Neuronal stem cell (in vitro differentiated cells): ENCODE measurements at places on chromosomes 1 and 21.

DNA sequence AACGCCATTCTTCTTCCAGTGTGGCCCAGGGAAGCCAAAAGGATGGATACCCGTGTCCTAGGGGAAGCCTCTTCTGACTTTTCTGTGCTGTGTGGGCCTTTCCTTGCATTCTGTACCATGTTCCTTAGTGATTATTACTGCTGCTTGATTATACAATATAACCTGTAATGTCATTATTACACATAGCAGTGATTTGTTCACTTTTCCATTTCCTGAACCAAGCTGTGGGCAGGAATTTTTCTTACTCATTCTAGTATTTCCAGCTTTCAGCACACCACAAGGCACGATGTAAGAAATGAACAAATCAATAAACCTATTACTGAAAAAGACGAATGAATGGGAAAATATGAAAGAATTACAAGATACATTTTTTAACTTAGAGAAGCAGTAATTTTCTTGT lies 8.4 kb upstream of the USP33 start:
- H3K27ac ChIP-seq = no peak overlapping the region
- no peak for DNase-seq
- H3K36me3 ChIP-seq = no peaks in the 10 kb centered on the region
- no peaks in the 10 kb centered on the region for H3K27me3 ChIP-seq
- H3K4me1 ChIP-seq = no peaks in the 10 kb centered on the region
- no peak overlapping the region for H3K4me3 ChIP-seq

GRCh38 chr1:1024771-1025699 lies 5.1 kb downstream of the AGRN start:
- no peaks in the 10 kb centered on the region for H3K27me3 ChIP-seq
- peaks cover 45% of the 10 kb centered on the region for H3K36me3 ChIP-seq
- peak overlapping the region; percentile 27 for H3K27ac ChIP-seq
- H3K4me3 ChIP-seq = no peak overlapping the region
- H3K4me1 ChIP-seq = peaks cover 12% of the 10 kb centered on the region

- no peaks in the 10 kb centered on the region for H3K27me3 ChIP-seq
- no peaks in the 10 kb centered on the region for H3K4me1 ChIP-seq
- H3K36me3 ChIP-seq = no peaks in the 10 kb centered on the region
- no peak overlapping the region for H3K27ac ChIP-seq
- DNase-seq = no peak
Measured at GRCh38 chr21:38013741-38014140, 97.5 kb upstream of the KCNJ6 start.

DNA sequence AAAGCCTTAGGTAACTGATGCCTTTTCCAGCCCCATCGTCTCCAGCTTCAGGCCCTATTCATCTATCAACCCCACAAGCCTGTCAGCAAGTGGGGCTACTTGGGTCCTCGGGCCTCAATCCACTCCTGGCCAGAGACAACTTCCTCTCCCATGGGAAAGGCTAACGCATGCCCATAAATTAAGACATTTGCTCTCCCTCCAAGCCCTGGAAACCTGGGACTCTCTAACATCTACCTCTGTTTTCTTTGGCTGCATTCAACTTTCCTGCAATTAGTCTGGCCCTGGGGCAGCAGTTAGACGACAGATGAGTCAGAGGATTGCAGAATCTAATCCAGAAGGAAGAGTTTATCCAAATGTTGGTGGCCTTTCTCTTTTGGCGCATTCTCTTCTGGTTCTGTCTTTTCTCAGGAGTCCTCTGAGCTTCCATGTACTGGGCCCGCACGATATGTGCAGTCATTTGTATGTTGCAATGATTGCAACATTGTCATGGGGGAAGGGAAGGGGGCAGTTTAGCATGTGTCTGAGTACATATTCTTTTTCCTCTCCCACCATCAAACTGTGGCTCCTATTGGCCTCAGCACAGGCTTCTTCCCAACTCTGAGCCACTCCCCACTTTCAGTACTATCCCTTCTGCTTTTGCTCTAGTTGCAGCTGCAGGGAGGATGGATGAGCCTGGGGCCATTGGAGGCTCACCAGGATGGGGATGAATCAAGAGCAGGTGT lies 54.4 kb downstream of the NAV1 start:
- H3K27ac ChIP-seq = no peak overlapping the region
- no peaks in the 10 kb centered on the region for H3K36me3 ChIP-seq
- H3K4me3 ChIP-seq = no peak overlapping the region
- no peak for DNase-seq
- peaks cover 2% of the 10 kb centered on the region for H3K27me3 ChIP-seq
